ENCODE measurements at places on chromosomes 1 and 21.

GRCh38 chr1:175978476-175978875 is 228.6 kb downstream of the COP1 start:
- no peak for DNase-seq

DNA sequence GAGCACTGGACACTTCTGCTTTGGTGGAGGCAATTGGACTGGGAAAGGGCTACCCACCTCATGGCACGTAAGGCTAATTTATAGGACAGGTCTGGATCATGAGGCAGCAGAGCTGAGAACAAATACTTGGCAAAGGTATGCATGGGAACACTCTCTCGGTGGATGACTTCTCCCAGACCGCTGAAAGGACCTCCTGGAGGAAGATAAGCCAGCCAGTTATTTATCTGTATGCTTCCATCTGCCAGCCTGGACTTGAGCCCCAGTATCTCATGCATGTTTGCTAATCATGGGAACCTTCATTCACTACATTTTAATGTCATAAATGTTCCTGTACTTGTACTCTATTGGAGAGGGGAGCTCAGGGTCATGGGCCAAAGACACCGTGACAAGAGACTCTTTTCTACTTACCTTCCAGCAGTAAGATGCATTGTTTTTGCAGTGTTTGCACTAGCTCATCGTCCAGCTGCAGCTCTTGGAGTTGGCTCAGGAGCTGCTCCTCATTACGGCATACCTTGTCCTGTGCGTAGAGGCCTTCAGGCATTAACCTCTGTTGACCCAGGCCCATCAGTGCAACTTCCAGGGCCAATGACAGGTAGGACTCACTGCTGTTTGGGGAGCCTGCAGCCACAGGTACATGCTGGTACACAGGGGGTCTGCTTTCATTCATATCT is 23.7 kb downstream of the UROD start:
- DNase-seq, result no peak

- no peak for DNase-seq
Observed at GRCh38 chr1:100346387-100346786, 5.9 kb upstream of the CDC14A start.

GRCh38 chr1:15039901-15040300 is 113.6 kb upstream of the TMEM51 start:
- DNase-seq, result no peak

DNA sequence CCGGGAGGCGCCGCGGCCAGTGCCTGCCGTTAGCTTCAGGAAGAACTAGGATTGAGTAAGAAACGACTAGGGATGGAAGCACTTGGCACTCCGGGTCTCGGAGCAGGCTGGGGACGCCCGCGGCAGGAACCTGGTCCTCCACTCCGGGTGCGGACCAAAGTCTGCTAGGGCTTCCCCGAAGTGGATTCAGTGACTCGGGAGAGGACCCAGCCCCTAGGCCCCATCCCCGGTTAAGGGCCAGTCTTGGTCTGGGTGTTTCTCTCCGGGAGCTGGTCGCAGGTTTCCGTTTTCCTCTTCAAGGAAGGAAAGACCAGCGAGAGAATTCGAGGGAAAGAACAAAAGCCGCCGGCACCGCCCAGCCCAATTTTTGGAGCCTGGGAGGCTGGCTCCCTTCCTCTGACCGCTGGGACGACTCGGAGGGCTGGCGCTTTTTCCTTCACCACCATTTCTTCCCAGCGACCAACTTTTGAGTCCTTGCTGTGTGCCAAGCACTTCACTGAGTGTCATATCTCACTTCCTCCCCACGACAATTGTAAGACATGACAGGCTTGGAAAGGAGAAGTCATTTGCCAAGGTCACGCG is 16.8 kb upstream of the STMN1 start:
- no peak for DNase-seq

DNA sequence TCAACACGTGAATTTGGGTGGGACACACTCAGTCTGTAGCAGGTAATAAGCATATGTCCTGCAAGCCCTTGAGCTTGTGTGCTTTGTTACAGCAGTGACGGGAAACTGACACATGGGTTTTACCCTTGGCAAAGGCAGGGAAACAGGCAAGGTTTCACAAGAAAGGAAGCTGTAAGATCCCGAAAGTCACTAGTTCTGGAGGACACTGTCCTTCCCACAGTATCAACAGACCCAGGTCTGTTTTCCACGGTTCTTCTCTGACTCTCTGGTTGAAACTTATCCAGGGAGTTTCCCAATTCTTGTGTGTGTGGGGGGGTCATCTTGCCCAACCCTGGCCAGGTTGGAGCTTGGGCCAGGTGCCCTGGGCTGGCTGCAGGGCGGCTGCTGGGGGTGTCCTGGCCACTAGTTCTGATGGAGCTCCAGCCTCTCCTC is 29.3 kb upstream of the ZBTB21 start:
- DNase-seq, result no peak

DNA sequence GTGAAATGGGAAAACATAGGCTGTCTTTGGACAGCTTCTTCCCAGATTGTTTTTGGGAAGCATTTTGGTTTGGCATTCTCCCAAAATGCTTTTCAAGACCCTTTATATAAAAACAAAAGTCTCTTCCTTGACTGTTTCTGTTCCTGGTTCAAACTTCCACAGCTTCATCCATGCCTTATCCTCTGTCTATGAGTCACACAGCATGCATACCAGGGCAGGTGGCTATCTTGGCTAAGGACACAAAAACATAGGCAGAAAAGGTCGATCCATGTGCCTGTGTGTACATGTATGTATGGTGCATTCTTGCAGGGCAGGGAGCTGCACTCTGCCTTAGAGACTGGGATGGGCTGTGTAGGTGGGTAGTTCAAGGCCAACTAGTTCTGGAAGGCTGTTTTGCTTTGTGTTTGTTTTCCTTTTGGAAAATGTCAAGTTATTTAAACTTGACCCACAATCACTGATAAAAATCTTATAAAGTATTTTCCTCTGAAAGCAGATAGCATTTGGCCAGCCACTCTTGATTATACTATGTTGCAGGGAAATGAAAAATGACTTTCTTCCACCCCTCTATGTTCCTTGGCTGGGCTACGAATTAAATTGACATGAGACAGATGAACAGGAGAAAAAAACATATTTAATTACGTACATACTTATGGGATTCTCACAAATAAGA is 437.0 kb downstream of the SIPA1L2 start:
- DNase-seq, result no peak

- no peak for DNase-seq
Observed at GRCh38 chr1:17540255-17541001, 930 bp downstream of the ARHGEF10L start.

DNA sequence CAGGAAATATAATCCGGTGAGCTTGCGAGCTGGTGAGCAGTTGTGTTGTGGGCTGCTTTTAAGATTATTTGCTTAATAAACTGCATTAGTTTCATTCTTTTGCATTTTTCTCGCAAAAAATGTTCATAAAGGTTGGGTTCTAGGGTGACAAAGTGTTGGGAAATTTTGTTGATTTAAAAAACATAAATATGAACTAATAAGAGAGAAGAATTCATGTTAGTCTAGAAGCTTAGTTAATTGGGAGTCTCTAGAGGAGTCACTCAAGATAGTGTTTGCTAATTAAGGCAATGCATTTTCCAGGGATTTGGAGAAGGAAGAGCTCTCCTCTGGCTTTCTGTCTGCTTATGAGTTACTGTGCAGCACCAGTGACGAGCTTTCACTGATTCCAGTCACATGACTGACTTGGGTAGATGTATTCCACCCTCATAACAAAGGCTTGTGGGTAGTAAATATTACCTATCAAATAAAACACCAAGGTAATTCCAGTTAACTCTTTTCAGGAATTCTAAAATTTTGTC is 417.0 kb downstream of the PTBP2 start:
- no peak for DNase-seq

GRCh38 chr1:60870269-60870865 is 212.0 kb upstream of the NFIA start:
- DNase-seq, result no peak

- no peak for DNase-seq
Observed at GRCh38 chr1:201131398-201131797, 4.4 kb upstream of the ASCL5 start.

DNA sequence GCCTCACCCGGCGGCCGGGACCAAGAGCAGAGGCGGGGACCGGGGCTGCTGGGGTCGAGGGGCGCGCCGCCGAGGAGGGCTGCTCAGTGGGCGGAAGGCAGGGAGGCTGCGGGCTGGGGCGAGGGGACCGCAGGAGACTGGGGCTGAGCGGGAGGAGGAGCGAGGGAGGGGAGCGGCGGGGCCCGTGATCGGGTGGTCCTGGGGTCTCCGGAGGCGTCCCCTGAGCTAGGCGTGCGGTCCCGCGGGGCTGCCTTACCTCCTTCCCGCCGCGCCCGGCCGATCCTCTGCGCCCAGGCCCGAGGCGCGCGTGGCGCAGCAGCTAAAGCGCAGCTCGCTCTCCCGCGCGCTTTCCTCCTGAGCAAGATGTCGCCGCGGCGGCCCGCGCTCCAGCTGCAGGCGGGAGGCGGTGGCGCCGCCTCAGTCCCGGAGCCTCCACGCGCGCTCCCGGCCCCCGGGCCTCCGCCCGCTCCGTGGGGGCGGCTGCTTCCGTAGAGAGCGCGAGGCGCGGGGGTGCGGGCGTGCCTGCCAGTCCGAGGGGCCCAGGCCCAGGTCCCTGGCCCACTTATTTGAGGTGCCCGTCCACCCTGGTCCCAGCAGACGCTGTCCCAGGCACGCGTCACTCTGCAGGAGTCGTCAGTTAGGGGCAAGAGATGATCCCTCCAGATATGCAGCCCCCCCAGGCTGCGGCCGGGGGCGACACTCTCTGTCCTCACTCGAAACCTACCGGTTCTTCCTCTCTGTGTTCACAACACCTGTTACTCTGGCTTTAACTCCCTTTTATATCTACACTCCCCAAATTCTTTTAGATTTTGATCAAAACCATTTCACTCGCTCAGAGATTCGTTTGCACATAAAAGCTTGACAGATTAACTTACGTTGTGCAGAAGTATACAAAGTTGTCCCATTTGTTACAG is at the start of gene CCSAP:
CCSAP (minus strand) TSS at position 392 of the 914 bp plus-strand sequence. CDS start 582 bp downstream, outside the sequence.
- DNase-seq, result no peak

GRCh38 chr1:110770832-110771231 is 96.1 kb upstream of the KCNA3 start:
- DNase-seq, result no peak

DNA sequence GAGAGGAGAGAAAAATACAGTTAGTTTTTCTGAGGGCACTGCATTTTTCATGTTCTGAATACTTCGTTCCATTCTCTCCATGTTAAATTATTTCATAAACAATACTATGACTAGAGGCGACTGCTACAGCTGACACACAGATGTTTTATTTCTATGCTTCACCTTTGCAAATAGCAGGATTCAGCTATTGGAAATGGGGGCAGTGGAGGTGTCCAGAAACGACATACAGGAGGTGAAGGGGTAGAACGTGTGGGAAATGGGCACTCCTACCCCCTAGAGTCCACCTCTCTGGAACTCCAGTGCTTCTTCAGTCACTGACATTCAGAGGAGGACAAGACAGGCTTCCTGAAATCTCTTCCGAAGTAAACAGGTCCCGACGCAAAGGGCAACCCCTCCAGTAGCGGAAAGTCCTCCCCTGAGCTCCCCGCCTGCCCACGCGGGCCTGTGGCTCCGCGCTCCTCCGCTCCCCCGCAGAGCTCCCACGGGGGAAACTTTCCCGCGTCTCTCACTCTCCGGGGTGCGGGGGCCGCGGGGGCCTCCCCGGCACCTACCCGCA is 480 bp downstream of the DPYD start:
- no peak for DNase-seq

GRCh38 chr1:18970762-18971161 is 14.3 kb upstream of the IFFO2 start:
- DNase-seq, result no peak

DNA sequence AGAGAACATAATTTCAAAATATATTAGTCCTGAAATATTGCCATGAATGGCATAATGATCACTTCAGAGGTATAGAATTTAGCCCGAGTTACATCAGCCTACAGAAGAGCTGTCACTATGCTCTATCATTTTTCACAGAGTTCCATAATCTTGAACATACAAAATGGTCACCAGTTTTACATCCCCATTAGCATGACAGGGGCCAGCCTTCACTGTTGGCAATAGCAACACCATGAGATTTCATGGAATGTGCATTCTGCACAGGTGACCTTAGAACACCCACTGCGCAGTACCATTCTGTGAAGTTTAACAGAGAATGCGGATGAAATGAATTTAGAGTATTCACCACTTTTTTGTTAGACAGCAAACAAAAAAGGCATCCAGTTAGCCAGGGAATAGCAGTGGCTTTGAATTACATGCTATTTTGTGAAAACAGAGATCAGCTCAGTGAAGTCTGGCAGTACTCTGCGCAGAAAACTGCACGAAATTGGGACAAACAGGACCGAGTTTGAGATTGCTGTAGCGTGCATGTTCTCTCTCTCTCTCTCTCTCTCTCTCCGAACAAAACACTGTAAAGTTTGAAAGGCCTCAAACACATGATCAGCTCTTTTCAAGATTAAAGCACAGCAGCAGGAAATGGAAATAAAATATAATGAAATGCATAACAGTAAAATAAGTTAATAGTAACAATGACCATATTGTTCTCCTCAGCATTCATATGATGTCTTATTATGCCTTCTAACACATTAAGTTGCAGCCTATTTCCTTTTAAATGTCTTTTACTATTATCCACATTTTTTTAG is 349.3 kb downstream of the USH2A start:
- DNase-seq, result no peak

GRCh38 chr1:72649991-72650390 is 367.7 kb upstream of the NEGR1 start:
- no peak for DNase-seq

DNA sequence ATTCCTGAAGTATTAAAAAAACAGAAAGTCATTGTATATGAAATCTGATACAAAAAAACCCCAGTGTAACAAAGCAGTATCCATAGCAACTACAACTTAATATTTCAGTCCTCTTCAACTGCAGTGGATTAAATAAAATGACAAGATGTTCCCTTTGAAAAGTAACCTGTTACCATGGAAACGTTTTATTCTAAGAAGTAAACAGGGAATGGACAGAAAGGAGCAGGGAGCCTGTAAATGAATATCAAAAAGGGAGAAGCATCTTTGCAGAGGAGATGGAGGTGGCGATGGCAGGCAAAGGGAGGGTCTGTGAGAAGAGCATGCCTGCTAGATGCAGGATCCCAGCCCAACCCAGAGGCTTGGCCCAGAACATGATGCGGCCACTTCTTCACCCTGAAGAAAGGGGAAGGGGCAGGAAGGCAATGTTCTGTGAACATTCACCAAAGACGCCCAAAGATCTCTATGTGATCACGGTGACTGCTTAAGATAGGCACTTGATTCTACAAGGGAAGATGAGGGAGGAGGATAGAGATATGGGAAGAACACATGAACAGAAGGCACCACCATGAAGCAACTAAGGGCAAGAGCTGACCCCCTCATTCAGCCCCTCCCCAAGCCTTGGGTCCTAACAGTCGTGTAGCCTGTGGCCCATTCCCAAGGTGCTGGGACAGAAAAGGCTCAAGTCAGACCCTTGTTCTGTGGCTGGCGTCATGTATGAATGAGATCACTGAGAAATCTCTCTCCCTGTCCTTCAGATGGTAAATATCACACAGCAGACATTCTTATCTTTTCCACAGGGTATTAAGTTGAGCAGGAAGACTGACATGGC is 200.0 kb downstream of the SLC45A1 start:
- DNase-seq, result no peak

Data from stimulated activated CD4-positive, alpha-beta T cell treated with anti-CD3 and anti-CD28 coated beads, Interleukin-12 subunit alpha, Interleukin-12 subunit beta, amount 100 ng/mL, for 24 hours (primary cell).